ENCODE measurements at places on chromosomes 5 and 9.
A peak's percentile ranks its signal among the peaks of the same experiment; 100 is the strongest.

DNA sequence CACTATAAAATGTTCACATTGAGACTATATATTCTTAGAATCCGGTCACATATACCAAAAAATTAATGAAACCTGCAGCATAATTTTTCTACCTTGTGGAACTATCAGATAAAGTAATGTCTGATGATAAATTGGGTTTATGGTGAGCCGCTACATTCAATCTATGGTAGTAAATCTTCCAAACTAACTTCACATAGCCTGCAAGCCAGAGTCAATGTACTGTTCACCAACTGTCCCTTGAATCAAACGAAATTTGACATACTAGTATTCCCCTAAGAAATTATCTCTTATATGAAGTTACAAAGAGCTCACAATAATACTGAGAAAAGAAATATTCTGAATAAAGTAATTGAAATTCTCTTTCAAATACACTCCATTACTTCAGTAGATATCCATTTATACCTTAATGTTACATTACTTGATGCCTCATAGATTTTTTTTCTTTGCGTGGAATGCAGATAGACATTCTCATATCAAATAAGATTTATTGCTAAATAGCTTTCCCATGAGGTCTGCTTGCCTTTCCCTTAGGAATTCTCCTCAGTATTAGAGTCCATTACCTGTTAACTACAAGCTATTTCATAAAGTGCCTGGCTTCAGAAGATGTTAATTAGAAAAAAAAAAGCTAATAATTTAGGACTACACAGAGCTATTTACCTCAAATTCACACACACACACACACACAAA, 169.5 kb downstream of the PTPRD start:
- no peak for DNase-seq

DNA sequence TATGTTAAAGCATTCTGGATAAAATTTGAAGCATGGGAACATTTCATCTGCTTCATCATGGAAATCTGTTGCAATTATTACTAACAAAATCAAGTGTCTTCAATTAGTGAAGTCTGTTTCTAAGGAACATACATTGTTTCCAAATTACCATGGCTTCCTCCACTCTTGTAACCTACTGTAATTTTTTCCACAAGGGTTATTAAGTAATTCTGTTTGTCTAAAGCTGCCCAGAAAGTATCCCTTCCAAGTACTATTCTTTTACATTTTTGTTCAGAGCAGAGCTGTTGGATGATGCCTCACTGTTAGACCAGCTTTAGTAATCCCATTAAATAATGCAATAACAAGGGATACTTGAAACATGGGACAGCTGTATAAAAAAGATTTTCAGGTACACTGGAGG, 483.5 kb upstream of the CD180 start:
- DNase-seq: no peak

- DNase-seq: no peak
These were observed 169.1 kb downstream of the DMRT2 start for GRCh38 chr9:1219284-1219683.

GRCh38 chr5:171139227-171139626, 169.8 kb upstream of the TLX3 start:
- no peak for DNase-seq

GRCh38 chr5:142202282-142202681, 93.7 kb downstream of the NDFIP1 start:
- no peak for DNase-seq

DNA sequence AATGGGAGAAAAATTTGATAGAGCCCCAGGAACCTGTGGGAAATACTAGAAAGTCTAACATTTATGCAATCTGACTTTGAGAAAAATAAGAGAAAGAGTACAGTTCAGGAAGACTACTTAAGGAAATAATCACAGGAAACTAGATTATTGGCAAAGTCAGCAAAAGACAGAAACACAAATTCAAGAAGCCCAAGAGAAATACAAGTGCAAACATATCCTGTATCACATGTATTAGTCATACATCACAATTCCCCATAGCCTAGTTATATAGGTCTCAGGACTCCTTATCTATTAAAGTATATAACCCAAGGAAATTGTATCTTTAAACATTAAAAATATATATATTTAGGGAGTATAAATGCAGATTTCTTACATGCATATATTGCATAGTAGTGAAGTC, 100.8 kb downstream of the HOMER1 start:
- DNase-seq: no peak

DNA sequence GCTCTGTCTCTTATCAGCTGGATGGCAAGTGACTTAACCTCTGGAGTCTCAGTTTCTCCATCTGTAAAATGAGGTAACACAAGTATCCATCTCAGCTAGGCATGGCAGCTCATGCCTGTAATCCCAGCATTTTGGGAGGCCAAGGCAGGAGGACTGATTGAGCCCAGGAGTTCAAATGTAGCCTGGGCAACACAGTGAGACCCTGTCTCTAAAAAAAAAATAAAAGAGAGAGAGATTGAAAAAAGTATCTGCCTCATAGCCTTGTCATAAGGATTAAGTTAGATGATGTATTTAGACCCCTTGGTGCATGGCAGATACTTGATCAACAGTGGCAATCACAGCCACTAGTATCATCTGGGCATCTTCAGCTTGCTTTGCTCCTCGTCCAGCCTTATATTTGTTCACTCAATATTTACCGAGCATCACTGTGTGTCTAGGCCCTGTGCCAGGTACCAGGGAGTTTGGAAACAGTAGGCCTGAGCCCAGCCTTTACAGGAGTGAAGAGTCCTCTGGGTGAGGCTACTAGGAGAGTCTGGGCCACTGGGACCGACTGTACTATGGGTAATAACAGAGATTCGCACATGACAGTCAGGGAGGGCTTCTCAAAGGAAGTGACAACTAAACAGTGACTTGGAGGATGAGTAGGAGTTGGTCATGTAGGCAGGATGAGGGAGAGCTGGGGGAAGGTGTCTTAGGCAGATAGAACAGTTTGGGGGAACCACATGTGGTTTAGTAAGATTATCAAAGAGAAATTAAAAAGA, 34.2 kb downstream of the CORO2A start:
- DNase-seq: no peak

- DNase-seq: no peak
These were observed 27.0 kb upstream of the COL15A1 start for GRCh38 chr9:98916660-98917059.

DNA sequence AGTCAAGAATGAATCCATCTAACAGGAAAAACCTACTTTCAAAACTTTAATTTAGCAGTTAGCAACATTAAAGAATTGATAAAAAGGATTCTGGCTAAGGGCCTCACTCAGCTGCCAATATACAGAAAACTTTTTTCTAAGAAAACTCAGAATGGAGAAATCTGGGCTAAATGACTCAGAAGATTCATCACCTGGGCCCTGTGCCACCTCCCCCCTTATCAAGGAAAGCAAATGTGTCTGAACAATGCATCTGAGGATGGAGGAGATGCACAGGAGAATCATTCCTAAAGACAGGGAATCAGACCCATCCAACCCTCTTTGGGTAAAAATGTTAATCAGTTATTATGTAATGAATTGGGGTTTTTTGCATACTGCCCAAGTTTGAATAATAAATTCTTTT, 592.0 kb upstream of the DMAC1 start:
- no peak for DNase-seq

DNA sequence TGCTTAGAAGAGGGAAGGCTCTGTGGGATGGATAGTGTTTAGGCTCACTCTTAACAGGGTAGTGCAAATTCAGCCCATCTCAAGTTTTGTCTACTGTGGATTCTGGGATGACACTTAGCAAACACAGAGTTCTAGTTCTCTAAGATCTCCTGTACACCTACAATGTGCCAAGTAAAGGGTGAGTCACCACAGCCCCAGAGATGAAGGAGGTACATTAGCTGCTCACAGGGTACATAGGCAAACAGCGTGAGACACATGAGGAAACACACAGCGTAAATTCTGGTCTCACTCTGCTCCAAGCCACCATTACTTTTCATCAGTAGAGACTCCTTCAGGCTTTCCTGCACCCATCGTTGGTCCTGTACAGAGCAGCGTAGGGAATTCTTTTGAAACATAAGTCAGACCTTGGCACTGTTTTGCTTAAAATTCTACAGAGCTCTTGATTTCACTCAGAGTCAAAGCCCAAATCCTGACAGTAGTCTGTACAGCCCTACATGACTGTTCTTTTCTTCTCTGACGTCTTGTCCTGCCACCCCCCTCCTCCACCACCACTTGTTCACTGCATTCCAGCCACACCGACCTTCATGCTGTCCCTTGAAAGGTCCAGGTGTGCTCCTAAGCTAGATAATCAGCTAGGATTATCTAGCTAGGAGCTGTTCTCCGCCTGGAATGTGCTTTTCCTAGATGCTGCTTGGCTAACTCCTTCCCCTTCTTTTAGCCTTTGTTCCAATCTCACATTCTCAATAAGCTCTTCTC, 8.7 kb downstream of the ASTN2 start:
- DNase-seq: no peak

GRCh38 chr5:8523501-8523900, 654.6 kb downstream of the MTRR start:
- DNase-seq: no peak

DNA sequence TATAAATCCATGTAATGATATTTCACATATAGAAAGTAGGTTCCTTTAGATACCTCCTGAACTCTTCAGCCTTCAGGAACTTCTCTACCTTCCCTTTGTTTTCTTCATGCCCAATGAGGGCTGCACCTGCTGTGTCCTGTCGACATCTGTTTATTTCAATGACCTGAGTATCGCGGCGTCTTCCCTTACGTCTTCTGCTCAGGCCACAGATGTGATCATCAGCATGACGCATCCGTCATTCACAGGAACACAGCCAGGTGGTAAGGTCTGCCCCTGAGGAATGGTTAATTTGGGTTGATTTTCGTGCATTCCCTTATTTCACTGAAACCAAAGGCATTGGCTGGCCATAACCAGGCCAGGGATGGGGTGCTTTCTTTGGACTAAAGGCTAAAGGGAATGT, 217.1 kb downstream of the MED10 start:
- no peak for DNase-seq

DNA sequence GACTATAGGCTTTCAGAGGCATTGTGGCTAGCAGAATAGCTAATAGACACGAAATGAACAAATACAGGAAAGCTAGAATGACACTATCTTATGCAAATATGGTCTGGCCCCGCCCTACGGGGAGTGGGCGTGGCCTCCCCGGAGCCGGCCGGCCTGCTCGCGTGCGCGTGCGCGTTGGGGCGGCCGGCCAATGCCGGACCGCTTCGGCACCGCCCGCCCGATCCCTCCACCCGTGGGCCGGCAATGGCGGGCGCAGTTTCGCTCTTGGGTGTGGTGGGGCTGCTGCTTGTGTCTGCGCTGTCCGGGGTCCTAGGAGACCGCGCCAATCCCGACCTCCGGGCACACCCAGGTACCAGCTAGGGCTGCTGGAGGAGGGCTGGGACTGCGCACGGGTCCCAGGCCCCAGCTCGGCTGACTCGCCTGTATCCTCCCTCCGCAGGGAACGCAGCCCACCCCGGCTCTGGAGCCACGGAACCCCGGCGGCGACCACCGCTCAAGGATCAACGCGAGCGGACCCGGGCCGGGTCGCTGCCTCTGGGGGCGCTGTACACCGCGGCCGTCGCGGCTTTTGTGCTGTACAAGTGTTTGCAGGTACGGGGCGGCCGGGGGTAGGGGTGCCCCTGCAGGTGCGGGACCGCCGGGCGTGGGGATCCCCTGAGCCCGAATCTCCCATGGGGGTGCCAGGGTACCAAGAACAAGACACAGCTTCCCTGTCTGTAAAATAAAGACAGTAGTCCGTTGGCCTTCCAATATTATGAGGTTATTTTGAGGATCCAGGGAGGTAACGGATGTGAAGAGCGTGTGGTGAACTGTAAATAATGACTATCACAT, at the start of gene CCDC107:
TSS of gene CCDC107 (plus strand) at position 156 of the 831 bp plus-strand sequence. CDS start at position 244, 88 bp downstream.
- DNase-seq: peak; percentile 86

DNA sequence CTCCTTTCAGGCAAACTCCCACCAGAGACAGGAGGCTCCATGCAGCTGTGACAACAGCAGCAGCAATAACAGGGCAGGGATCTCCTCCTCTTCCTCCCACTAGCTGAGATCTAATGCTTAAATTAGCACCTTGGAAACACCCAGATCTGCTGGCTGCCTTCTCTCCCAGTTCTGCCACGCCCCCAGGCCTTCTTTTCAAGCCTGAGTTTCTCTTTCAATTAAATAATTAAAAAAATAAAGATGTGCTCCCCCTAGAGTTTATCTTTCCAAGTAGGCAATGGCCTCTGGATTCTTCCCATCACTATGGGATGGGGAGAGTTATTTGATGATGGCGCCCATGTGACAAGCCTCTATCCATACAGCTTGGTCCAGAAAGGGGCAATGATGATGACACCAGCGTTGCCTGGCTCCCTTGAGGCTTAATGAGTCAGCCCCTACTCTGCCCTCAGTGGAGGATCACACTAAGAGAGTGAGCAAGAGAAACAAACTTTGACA, 3.8 kb downstream of the FAM219A start:
- peak; percentile 52 for DNase-seq

- no peak for DNase-seq
These were observed 15.1 kb downstream of the SPIN1 start for GRCh38 chr9:88403340-88403739.

DNA sequence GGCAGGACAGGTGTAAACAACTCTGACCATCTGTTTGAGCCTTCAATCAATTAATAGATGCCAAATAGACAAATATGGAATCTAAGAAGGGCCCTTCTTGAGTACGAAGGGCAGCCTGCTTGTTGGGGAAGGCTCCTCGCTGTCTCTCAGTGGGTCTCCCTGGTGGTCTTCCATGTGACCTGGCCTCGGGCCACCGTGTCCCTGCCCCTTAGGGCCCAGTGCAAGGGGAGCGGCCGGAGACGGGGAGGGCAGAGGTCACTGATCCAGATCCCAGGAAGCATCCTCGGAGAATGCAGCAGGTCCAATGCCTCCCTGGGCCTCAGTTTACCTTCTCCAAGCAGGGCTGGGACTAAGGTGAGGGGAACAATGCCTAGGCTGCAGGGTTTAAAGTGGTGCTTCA, 2.5 kb downstream of the DBH start:
- no peak for DNase-seq

DNA sequence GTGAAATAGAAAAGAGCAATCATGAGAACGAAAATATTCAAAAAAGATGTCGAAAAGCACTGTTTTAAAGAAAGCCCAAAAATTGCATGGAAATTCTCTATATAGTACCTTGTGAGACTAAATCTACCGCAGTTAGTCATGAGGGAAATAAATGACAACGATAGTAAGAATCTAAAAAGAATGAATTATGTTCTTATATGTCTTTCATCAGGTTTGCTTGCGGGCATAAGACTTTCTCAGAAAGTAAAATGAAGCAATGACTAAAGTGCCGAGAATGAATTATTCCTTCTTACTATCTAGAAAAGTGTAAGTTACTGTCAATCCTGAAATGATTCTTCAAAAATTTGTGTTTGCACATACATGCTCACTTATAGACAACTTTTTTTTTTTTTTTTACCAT, 26.4 kb downstream of the PTPRD start:
- no peak for DNase-seq

- no peak for DNase-seq
These were observed 10.5 kb downstream of the RPS14 start for GRCh38 chr5:150438873-150439546.

DNA sequence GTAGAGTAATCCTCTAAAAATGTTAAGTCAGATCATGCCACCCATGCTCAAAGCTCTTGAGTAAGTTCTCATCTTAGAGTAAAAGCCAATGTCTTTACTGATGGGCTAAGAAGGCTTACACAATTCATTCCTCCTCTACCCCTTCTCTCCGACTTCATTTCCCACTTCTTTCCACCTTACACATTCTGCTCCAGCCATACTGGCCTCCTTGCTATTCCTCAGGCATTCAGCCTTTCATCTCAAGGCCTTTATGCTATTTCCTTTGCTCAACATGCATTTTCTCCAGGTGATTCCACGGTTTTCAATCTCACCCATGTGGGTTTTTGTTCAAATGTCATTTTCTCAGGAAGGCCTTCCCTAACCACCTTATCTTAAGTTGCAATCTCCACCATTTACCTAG, 104.9 kb downstream of the MAP1B start:
- DNase-seq: no peak
